Upper lobe of right lung (tissue), 1 donor: ENCODE measurements at places on chromosomes 5 and 9. TPM values are rescaled to one million over a fixed set of nuclear protein-coding genes. Genes with fewer than 3 reads are reported as not detected.

GRCh38 chr9:132160802-132161742, 786 bp upstream of the NTNG2 start:
- DNase-seq, result no peak

GRCh38 chr9:5843794-5844471, 11.0 kb upstream of the ERMP1 start:
- no peak for DNase-seq

GRCh38 chr9:967436-967835, 9.0 kb upstream of the DMRT3 start:
- DNase-seq, result no peak

DNA sequence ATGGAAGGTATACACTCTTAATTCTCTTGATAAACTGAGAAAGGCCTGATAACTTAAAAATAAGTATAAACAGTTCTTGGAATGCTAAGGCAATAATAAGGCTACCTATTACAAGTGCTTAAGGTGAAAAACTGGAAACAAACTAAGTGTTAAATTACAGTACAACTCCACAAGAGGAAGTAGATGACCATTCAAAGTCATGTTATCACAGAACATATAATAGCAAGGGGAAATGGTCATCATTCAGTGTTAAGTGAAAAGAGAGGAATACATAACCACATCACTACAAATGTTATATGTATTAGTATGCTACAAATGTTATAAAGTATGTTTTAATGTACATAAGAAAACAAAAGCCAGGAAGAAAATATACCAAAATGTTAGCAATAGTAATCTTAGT, 135.9 kb downstream of the CCDC192 start:
- DNase-seq, result no peak

DNA sequence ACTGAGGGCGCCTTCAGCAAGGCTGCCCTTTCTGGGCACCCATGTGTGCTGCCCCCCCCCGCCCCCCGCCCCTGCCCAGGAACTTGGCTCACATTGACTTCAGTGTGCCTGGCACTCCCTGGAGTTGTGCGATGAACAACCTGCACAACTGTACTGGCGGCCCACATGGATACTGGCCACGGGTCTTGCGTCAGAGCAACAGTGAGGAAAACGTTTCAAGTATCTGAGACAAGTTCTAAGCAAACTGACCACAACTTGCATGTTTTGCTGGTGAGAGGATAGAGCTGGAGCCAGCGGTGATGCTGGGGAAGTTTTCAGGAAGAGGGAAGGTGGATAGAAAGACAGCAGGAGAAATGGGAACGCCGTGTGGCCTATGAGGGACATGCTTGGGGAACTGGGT, 45.4 kb downstream of the HABP4 start:
- peak; percentile 74 for DNase-seq

DNA sequence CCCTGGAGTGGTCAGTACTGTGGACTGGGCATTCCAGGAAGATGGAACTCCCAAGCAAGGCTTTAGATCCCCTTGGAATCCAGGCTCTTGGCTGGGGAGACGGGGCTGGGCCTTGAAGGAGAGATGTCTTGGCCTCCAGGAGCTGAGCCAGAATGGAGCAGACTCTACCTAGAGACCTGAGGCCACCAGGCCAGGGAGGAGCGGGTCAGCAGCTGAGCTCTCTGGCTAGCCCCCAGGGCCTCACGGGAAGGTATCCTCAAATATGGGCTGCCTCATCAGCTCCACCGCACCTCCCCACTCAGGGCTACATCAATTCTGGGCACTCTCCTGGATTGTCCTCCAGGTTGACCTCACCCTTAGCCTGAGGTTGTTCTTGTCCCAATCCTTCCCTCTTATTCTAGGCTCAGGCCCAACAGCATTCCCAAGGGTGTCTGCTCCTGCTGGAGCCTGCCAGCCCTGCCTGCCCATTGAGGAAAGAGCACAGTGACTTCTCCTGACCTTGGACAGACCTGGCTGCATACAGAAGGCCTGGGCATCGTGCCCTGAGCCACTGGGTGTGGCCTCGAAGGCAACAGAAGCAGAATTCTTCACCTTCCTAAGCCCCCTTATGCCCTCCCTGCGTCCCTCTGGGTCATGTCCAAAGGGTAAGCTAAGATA, 3.0 kb upstream of the PDLIM4 start:
- DNase-seq, result peak; percentile 65

GRCh38 chr5:128362370-128362769, 175.7 kb downstream of the FBN2 start:
- DNase-seq, result no peak

GRCh38 chr9:137029058-137029936, 1.3 kb upstream of the ABCA2 start:
- peak; percentile 89 for DNase-seq

GRCh38 chr9:21002040-21002439, 29.4 kb downstream of the HACD4 start:
- DNase-seq, result no peak

DNA sequence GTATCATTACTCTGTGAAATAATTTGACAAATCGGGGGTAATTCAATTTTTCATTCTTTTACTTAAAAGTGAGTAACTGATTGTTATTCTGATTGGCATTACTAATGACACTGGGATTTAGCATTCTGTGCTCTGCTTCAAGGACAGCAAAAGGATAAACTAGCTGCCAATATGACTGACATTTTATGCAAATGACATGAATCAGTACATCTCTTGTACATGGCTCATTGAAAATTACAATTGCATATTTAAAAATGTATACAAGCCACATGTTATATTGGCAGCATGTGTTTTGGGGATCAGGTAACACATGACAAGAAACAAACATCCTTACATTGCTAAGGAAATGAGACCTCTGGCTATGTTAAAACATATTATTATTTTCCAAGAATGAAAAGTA, 79.0 kb downstream of the SMC2 start:
- no peak for DNase-seq

- DNase-seq, result no peak
These were observed 238.0 kb downstream of the HSPA4 start for GRCh38 chr5:133289686-133290367.

Gene SPOCK1
- 4.0 TPM for total RNA-seq

Gene ZFP37
- 2.4 TPM for total RNA-seq

Gene NINJ1
- 53.2 TPM for total RNA-seq

Gene CCDC183
- 4.0 TPM for total RNA-seq

Gene TLX3
- not detected for total RNA-seq

Gene TOR2A
- 17.3 TPM for total RNA-seq

Gene IZUMO3
- not detected for total RNA-seq
